ENCODE measurements at places on chromosomes 7 and 10.
A peak's percentile ranks its signal among the peaks of the same experiment; 100 is the strongest.

- DNase-seq = no peak
These were observed 135.8 kb downstream of the KCNMA1 start for GRCh38 chr10:77501846-77502261.

- no peak for DNase-seq
These were observed 179.9 kb upstream of the TMEM106B start for GRCh38 chr7:12031186-12031585.

DNA sequence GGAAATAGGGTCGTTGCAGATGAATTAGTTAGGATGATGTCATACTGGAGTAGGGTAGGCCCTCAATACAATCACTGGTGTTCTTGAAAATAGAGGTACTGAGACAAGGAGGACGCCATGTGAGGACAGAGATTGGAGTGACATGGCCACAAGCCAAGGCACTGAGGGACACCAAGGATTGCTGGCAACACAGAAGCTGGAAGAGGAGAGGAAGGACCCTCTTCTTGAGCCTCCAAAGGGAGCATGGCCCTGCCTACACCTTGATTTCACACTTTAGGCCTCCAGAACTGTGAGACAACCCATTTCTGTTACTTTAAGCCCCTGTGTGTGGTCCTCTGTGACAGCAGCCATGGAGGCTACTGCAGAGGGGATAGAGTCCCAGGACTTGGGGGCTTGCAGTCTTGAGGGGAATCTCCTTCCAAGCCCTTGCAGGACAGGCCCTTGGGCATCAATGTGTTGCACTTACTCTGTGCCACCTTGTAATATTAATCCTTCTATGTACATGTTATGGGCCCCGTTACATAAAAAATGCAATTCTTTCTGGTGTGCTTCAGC lies 3.7 kb upstream of the AOC1 start:
- DNase-seq = no peak

- no peak for DNase-seq
These were observed 157.4 kb upstream of the TCF7L2 start for GRCh38 chr10:112792487-112793201.

- DNase-seq = no peak
These were observed 451.5 kb upstream of the SORCS1 start for GRCh38 chr10:107616031-107616430.

DNA sequence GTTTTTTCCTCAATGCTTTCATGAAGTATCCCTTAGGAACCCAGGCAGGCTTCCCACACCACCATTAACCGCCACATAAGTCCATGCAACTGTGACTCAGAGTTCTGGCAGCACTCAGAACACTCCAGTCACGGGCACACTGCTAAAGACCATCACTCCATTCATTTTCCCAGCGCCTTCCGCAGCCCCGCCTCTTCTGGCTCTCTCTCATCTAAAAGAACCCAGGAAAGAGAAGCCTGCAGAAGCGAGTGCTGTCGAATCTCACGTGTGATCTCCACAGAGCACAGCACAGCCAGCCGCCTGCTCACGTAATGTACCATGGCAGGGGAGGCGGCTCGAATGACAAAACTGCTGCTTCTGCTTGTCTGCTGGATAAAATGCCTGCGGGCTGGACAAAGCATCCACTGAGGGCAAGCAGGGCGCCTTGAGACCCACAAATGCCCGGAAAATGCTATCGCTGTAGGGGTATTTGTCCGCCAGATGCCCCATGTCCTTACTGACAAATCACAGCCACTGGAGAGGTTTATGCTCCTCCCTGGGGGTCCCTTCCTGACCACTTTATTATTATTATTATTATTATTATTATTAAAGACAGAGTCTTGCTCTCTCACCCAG lies 1.8 kb downstream of the PSMG3 start:
- DNase-seq = no peak

GRCh38 chr7:100008525-100008924 lies 6.9 kb upstream of the ZKSCAN1 start:
- DNase-seq = no peak

- DNase-seq = no peak
These were observed 24.5 kb upstream of the RHEB start for GRCh38 chr7:151544183-151544582.

DNA sequence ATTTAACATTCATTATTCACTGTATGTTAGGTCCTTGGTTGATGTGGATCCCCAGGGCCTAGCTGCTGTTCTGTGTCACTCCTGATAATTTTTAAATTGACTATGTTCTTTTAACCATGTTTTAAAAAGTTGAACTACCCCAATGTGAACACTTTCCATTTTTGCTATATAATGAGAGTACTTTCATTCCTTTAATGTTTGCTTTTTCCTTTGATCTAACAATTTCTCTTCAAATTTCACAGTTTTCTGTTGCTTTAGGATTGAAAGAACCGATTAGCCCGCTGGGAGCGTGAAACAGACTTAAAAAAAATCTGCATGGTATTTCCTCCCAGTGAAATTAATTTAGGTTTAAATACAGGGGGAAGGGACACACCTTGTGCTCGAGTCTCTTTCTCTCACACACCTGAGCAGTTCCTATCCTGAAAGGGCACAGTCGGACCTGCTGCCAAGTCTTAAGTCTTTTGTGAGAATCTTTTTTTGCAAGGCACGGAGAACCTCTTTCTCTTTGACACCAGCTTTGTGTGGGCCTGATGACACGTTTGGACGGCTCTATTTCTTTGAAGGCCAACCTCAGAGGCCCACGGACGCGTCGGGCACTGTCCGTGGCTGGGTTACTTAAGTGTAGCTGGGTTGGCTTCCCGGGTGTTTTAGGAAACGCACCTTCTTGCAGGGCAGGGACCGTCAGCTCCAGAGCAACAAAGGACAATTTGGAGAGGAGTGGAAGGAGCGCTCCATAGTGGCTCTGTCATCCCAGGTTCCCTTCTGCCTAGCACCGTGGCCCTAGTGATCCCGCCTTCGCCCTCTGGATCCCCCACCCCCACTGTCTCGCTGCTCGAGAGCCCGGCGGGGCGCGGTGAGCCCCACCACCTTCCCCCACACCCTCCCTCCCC lies 1.0 kb upstream of the CHN2 start:
- DNase-seq = no peak

DNA sequence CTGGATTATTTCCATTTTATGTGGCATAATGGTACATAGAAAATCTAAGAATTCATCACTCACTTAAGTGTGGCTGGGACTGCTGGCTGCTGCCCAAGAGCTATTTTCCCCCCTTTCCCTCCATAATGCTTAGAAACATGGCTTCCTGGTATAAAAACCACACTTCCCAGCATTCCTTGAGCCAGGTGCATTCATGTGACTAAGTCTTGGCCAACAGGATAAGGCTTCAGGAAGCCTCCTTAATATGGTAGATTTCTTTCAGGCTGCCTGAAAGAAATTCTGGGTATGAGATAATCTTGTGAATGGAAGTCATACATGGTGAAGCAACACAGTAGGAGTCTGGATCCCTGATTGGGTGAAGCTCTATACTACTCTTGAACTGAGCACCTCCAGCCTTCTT lies 178.0 kb downstream of the JAZF1 start:
- DNase-seq = no peak

DNA sequence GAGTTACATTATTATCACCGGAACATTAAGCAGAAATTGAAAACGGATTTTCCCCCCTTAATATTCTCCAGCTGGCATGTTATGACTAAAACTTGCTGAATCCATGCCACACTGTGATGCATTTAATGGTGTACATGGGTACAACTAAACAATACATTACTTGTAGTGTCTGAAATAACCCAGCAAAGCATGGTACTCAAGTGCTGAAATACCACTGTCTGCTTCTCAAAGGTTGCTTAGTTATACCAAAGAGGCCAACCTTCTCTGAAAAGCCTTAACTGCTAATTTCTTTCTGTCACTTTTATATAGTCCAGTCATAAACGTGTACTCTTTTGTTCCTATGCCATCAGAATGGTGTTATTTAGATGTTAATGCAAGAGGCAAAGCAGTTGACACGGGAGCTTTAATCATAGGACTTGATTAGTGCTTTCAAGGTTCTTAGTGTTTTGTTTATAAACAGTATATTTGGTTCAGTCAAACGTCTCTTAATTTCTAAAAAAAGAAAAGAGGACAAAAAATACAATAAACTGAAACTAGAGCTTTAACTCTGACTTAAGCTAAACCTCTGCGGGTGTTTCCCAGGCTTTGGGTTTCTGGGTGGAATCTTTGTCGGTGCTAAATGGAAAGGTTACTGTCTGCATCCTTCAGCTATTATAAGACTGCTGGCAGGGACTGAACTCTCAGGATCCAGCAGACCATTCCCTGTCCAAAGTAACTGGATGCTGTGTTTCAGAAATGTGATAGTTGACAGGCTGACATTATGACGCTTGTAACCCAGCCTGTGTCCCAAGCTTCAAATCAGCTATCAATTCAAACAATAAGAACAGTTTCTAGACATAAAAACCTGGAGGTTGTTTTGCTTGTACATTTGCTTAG lies 202.6 kb downstream of the PPP1R3A start:
- no peak for DNase-seq

DNA sequence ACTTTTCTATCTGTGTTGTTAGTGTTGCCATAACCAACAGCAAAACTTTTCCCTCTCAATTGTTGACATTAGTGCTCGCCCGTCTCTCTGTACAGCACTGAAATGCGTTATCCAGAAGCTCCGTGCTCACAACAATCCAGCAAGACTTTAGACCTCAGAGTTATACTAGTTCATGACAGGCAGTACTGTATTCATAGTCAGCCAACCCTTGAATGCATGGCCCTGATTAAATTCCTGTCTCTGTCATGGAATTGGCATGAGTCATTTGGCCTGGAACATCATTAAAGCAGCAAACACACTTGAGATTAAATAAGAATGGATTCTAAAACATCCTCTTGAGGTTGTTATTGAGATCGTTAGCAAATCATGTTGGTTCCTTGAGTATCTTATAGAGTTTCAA lies 405.5 kb upstream of the C7orf33 start:
- no peak for DNase-seq

DNA sequence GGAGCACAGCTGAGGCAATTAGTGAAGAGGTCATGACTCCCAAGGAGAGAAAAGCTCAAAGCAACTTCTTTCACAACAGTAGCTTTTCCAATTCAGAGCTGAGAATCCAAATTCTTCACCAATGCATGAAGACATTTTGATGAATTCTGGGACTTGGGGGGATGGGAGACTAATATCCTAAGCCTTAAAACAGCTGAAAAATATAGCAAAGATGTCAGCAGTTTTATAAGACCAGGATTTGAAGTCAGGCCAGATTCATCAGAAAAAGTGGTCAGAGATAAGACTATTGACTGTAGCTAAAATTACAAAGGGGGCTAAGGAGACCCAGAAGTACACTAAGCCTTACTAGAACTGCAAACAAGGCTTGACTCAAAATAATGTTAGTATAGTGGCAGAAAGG lies 51.6 kb downstream of the GPR141 start:
- DNase-seq = no peak

DNA sequence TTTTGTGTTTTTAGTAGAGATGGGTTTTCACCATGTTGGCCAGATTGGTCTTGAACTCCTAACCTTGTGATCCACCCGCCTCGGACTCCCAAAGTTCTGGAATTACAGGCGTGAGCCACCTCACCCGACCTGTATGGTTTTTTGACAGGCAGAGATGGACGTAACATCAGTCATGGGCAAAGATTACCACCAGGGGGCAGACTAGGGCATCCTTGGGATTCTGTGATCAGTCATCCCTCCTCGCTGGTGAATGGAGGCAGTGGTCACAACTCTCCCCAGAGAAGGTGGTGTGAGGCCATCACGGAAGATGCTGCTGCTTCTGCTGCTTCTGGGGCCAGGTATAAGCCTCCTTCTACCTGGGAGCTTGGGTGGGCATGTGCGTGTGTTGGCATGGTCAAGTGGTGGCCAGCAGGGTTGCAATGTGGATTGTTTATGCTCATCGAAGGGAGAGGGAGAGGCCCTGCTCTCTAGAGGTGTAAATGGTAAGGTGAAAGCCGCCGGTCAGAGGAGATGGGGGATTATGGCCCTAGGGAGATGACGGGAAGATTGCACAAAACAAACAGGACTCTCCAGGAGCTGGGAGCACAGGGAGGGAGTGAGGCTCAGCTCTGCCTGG lies 122.7 kb upstream of the PRSS1 start:
- peak; percentile 86 for DNase-seq

DNA sequence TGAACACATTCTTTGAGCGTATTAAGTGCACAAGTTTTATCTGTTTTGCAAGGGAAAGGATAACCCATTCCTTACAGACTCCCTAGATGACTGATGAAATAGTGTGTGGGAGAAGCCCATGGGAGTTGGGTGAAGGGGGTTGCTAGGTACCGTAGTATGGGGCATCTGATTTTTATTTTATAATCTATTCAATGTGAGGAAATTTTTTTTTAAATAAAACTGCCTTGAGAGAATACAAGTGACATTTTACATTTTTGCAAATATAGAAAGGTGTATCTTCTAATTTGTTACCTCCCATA lies 1.4 kb downstream of the BTAF1 start:
- DNase-seq = no peak

- no peak for DNase-seq
These were observed 83.4 kb upstream of the PPP1R9A start for GRCh38 chr7:94823947-94824346.

DNA sequence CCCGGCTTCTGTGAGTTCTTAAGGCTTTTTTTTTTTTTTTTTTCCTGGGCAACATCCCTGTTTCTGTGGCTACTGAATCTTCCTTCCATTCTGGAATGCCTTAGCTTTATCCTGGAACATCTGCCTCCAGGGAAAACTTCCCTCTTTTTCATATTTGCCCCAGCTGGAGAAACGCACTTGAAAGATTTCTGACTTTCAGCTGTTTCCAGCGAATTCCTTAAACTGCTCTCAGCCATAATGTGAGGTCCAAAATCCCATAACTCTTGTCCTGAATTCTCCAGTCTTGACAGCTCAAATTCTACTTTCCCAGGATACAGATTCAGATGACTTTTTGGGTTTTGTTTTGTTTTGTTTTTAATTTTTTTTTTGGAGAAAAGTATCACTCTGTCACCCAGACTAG lies 263.6 kb upstream of the AUTS2 start:
- no peak for DNase-seq

DNA sequence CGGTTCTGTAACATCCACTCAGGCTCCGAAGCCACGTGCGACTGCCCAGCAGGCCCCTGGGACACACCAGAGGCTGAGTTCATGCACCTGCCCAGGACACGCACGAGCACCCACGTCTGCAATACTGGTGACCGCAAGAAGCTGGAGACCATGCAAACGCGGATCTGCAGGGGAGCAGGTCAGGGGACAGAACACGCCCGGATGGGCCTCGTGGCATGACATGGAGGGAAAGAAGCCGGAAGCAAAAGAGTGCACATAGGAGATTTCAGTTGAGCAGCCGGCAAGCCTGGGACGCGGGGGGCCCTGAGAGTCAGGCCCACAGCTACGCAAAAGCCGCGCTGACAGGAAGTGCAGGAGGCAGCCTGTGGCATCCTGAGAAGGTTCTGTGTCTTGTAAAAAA lies 73.7 kb downstream of the FOXL3 start:
- no peak for DNase-seq

- no peak for DNase-seq
These were observed 3.6 kb downstream of the HOXA1 start for GRCh38 chr7:27091941-27092818.

GRCh38 chr10:76866841-76867586 lies 770.6 kb downstream of the KCNMA1 start:
- DNase-seq = no peak

GRCh38 chr10:120988751-120989150 lies 137.6 kb downstream of the WDR11 start:
- DNase-seq = no peak

- no peak for DNase-seq
These were observed 1.6 kb downstream of the HOXA13 start for GRCh38 chr7:27198138-27198841.

GRCh38 chr7:11732207-11732606 lies 99.8 kb downstream of the THSD7A start:
- DNase-seq = no peak
